ENCODE measurements at places on chromosomes 5 and 9.

- DNase-seq = no peak
Observed at GRCh38 chr9:16371306-16371705, 499.2 kb downstream of the BNC2 start.

DNA sequence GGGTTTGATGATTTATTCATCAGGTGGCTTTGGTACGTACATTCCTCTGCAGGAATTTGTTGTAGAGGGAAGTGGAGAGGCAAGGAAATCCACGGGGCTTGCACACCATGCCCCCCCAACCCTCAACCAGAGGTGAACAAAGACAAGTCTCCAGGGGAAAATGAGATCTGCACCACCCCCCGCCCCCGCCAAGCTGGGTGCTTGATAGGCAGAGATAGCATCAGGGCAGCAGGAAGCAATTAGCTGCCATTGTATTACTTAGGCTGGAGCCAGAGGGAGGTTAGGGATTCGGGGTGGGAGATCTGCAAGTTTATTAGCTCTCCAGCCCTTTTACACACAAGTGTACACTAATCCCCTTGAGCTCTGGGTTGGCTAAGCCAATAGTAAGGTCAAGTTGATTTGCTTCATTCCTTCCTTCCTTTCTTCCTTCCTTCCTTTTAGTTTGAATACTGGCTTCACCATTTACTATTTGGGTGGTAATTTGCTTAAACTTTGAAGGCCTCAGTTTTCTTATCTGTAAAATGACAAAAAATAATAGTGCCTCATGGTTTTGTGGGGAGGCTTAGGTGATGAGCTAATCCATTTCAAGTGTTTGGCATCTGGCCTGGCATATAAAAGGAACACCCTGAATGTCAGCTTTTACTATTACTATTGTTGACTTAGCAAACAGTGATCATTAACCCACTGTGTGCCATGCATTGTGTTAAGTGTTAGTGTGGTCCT is 34.1 kb downstream of the SPRY4 start:
- DNase-seq = peak; percentile 59

DNA sequence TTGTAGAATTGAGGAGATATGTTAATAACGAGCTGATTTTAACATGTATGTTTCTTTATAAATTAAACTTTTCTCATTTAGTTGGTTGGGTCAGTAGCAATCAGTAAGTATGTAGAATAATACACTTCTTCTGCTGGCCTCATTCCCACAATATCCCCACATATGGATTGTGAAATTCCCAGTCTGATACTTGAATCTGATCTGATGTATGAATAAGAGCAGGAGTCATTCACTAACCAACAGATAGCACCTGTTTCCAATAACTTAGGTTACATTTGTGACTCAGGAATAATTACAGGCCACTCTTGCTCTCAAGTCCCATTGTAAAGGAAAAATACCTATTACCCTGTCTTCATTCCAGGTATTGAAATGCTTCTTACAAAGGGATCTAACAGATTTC is 23.9 kb downstream of the SLC36A1 start:
- DNase-seq = no peak

DNA sequence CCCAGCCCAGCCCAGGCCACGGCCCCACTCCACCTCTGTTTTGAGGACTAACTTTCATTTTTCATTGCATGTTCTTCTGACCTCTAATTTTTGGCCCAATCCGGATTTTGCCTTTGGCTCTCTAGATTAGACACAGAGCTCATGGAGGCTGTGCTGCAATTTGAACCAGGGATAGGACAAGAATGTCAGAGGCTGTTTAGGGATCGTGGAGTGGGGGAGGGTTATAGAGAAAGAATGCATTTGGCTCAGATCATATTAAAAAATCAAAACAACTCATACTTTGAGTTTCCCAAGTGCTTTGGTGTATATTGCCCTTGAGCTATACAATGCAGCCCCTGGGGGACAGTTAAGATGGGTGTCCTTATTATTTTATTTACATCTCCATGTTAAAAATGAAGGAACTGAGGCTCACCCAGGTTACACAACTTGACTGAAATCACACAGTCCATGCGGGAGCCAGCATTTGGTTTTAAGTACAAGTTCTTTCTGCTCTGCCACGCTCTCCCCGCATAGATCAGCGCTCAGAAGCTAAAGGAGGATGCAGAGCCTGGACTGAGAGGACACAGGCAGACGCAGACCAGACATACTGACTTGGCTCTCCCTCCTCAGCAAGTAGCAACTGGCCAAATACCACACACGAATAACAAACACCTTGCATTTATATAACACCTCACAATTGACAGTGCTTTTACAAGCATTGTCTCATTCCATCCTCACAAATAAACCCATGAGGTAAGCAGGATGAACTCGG is 126.4 kb upstream of the RAI14 start:
- no peak for DNase-seq

GRCh38 chr9:113480612-113481011 is 17.1 kb downstream of the RGS3 start:
- no peak for DNase-seq

DNA sequence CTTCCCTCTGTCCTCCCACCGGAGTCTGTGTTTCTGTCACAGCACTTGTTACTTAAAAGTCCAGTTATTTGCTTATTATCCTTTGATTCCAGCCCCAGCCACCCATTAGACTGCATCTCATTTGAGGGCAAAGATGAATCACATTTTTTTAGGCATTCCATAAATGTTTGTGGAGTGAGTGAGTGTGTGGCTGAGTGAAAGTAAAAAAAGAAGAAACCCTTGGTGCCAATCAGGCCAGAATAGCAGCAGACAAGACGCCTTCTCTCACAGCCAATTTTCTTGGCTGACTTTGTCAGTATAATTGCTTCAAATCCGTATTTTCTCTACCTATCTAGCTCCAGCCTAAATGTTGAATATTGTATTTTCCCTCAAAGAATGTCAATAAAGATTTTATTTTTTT is 613.0 kb upstream of the WWC1 start:
- DNase-seq = no peak

DNA sequence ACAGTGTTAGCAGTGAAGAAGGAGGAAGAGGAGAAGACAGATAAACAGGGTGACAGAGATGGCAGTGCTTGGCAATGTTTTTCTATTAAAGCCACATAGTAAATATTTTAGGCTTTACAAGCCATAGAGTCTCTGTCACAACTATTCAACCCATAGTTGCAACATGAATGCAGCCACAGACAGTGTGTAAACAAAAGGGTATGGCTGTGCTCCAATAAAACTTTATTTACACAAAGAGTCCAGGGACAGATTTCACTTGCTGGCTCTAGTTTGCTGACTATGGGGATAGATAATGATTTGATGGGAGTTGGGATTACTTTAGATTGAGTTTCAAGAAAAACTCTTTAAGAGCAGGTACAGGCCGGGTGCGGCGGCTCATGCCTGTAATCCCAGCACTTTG is 224.8 kb upstream of the SEMA6A start:
- no peak for DNase-seq

GRCh38 chr5:635306-636055 is 23.3 kb downstream of the CEP72 start:
- DNase-seq = no peak

DNA sequence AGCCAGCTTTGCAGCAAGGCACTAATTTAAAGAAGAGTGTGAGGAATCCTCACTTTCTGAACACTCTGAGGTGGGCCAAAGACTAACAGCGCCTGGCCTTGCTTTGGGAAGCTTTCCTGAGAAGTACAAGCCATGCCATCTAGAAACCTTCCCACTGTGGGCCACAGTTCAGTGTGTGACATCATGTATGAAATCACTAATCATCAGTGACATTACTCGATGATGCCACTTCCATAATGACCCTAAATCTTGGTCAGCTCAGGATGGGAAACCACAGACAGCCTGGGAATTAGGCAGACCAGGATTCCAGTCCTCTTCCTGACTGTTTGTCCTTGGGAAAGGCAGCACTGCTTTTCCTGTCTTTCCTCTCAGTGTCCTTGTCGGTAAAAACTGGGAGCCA is 54.2 kb upstream of the HSPA9 start:
- no peak for DNase-seq

- peak; percentile 28 for DNase-seq
Observed at GRCh38 chr5:40955313-40955712, 46.0 kb downstream of the C7 start.

DNA sequence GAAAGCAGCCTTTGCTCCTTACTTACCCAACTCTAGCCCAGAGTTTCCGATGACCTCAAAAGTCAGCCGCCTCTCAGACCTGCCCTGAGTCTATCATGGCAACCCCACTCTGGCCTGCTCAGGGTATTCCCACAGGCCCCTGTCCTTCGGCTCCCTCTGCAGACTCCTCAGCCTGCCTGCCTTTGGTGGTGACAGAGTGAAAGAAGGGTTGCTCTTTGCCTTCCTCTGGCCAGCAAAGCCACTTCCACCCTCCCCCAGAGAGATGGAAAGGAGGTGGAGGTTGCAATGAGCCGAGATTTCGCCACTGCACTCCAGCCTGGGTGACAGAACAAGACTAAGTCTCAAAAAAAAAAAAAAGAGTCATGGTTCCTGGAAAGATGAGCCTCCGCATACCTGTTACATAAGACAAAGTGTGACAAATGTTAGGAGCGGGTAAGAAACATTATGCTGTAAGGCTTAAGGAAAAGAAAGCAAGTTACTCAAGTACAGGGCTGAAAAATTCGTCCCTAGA is 2.3 kb upstream of the SMIM33 start:
- no peak for DNase-seq

- peak; percentile 42 for DNase-seq
Observed at GRCh38 chr5:142360607-142361120, 35.8 kb upstream of the SPRY4 start.

- no peak for DNase-seq
Observed at GRCh38 chr9:19255821-19256220, 25.3 kb downstream of the DENND4C start.

DNA sequence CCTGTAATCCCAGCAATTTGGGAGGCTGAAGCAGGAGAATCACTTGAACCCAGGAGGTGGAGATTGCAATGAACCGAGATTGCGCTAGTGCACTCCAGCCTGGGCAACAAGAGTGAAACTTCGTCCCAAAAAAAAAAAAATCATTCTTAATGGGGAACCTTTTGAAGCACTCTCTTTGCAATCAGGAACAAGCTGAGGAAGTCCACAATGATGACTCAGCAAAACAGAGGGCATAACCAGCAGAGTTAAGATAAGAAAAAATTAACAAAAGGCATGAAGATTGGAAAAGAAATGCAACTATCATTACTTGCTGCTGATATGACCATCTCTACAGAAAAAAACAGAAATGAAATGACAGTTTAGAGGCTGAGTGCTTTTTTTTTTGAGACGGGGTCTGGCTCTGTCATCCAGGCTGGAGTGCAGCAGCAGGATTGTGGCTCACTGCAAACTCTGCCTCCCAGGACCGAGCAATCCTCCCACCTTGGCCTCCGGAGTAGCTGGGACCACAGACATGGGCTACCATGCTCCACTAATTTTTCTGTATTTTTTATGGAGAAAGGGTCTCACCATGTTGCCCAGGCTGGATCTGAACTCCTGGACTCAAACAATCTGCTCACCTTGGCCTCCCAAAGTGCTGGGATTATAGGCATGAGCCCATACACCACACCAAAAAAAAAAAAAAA is 88.0 kb downstream of the FNBP1 start:
- peak; percentile 45 for DNase-seq

DNA sequence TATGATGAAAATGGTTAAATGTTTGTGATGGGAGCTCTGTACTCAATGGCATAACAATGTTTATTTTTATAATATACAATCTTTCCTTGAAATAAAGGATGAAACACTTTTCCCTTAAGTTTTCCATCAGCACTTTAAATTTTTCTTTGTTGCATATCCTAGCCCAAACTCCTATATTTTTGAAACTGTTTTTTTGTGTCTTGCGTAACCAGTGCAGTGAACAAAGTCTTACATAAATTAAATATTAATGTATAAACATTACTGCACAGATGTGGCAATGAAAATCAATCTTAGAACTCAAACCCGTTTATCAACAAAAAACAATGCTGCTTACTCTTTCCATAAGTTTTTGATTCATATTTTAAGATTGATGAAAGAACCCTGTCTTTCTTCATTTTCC is 34.1 kb upstream of the IL31RA start:
- no peak for DNase-seq

GRCh38 chr5:166117072-166118066 is 2174.1 kb upstream of the WWC1 start:
- no peak for DNase-seq

DNA sequence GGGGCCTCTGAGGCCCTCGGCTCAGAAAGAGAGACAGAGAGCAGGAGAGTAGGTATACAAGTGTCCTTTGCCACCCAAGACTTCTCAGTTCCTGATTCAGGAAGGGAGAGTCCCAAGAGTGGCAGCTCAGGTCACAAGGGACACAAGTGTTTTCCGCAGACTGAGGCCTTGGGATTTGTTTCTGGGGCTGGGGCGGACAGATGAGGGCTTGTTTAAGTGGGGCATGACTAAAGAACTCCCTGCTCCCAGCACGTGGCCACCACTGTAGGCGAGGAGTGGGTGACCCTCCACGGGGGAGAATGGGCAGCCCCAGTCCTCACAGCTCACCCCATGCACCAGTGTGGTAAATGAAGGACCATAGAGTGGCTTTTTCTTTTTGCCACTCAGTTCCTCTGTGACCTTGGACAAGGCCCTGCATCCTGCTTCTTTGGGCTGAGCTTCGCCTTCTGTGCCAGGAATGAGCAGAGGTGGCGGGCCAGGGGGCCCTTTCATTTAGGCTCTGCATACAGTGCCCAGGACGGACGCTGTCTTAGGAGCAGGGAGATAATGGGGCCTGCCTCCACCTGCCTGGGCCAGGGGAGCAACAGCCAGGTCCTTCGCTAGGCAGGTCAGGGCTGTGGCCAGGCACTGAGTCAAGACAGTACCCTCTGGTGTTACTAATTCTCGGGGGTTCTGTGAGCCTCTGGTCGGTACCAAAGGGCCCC is 50.8 kb downstream of the AMBP start:
- DNase-seq = no peak

DNA sequence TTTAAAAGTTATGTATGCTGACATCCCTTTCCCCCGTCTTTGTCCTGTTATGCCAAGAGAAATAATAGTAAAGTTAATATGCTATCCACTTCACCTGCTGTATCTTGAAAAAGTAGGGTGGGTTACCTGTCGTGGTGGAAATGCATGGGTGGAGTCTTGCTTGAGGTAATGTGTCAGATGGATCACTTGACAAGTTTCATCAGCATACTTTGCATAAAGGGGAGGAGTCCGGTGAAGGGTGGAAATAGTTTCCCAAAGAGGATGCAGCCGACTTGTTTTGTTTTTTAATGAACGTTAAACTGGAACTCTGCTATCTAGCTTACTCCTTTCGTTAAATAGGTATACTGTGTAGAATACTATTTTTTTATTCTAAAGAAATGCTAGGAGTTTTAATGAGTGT is 9.0 kb upstream of the DMRT3 start:
- no peak for DNase-seq
